Fibroblast of lung (primary cell): ENCODE measurements at places on chromosomes 16 and 17. TPM values are rescaled to one million over a fixed set of nuclear protein-coding genes. Genes with fewer than 3 reads are reported as not detected.

SLC9A5 gene
- total RNA-seq, result 1.0 and 2.3 TPM in 2 replicates

DNA sequence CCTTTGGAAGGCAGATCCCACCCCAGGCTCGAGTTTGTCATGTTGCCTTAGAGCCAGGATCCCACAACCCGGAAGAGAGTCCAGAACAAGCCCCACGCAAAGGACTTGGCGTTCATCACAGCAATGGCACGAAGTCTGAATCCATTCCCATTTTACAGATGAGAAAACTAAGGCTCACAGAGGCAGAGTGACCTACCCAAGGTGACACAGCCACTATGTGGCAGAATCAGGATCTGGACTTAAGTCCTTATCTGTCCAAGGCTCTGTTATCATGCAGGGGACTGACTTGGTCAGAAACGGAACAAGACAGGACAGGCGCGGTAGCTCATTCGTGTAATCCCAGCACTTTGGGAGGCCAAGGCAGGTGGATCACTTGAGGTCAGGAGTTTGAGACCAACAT, 86.5 kb downstream of the GSG1L start:
- H3K27ac ChIP-seq, result no peak overlapping the region
- DNase-seq, result no peak
- H3K27me3 ChIP-seq, result no peaks in the 10 kb centered on the region

DNA sequence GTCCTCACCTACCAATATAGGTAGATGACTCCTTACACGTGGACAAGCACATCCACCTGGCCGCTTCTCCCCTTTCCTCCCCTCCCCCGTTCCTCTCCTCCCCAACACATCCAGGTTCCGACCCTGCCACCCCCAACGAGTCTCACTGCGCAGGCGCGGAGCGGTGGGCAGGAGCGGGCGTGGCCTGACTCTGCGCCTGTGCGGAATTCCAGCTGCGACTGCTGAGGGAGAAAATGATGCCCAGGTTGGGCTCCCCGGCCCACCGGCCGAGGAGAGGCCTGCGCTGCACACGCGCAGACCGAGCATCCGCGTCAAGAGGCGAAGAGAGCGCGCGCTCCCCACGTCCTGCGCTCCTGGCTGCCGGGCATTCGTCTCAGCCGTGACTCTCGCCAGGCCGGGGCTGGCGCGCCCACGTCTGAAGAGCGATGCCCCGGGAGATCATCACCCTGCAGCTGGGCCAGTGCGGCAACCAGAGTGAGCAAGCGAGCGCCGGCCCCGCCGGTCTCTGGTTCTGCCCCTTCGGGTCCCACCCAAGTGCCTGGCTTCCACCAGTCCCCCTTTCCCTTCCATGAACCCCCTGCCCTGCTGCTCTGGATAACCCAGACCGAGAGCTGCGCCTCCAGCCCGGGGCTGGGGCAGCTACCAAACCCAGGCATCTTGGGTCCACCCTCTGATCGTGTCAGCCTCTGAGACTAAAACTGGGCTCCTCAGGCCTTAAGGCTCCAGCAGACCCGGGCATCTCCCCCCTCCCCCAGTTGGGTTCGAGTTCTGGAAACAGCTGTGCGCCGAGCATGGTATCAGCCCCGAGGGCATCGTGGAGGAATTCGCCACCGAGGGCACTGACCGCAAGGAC, at the start of gene TUBG2:
TUBG2 (plus strand) TSS at position 206 of the 853 bp plus-strand sequence; CDS start at position 426, 220 bp downstream.
- H3K4me3 ChIP-seq, result peak within 1 kb of the TSS; percentile 63
- no peaks in the 10 kb centered on the region for H3K27me3 ChIP-seq
- H3K4me1 ChIP-seq, result peaks cover 9% of the 10 kb centered on the region
- peak; percentile 86 for DNase-seq
- peaks cover 4% of the 10 kb centered on the region for H3K36me3 ChIP-seq

GRCh38 chr17:1467898-1468492, 12.0 kb upstream of the CRK start:
- H3K36me3 ChIP-seq, result peaks cover 43% of the 10 kb centered on the region
- no peaks in the 10 kb centered on the region for H3K4me1 ChIP-seq
- H3K27me3 ChIP-seq, result no peaks in the 10 kb centered on the region
- no peak overlapping the region for H3K27ac ChIP-seq
- peak; percentile 87 for DNase-seq

- H3K27ac ChIP-seq, result no peak overlapping the region
- no peaks in the 10 kb centered on the region for H3K27me3 ChIP-seq
- no peak for DNase-seq
- H3K36me3 ChIP-seq, result peaks cover 13% of the 10 kb centered on the region
- peaks cover 4% of the 10 kb centered on the region for H3K4me1 ChIP-seq
- no peak overlapping the region for H3K4me3 ChIP-seq
These were observed 33.4 kb downstream of the ZZEF1 start for GRCh38 chr17:4109449-4109848.

DNA sequence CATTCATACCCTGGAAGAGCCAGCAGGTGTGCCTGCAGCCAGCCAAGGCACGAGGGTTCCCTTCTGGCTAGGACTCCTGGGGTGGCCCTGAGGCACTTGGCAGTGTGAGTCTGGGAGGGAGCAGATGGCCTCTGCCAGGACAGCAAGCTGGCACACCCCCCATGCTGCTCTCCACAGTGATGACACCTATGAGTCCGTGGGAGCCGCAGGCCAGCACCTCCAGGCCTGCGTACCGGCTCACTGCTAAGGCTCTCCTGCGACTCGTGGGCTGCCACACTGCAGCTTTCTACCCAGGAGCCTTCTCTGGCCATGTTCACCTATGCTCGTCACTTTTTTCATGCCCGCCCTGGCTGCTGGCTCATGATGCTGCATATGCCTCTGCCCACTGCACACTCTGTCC, 68.1 kb downstream of the NDEL1 start:
- no peak for DNase-seq
- H3K27ac ChIP-seq, result no peak overlapping the region
- no peak overlapping the region for H3K4me3 ChIP-seq
- H3K4me1 ChIP-seq, result no peaks in the 10 kb centered on the region
- H3K27me3 ChIP-seq, result no peaks in the 10 kb centered on the region

- H3K4me1 ChIP-seq, result peaks cover 2% of the 10 kb centered on the region
- peak; percentile 56 for DNase-seq
- no peak overlapping the region for H3K27ac ChIP-seq
- H3K4me3 ChIP-seq, result no peak overlapping the region
- peaks cover 5% of the 10 kb centered on the region for H3K36me3 ChIP-seq
These were observed 74.5 kb downstream of the MYH10 start for GRCh38 chr17:8556074-8556473.

PLLP gene
- total RNA-seq, result not detected in 2 replicates

TNRC6C gene
- 3.1 and 4.6 TPM in 2 replicates for total RNA-seq

C1QTNF8 gene
- not detected in 2 replicates for total RNA-seq

- no peak for DNase-seq
- peaks cover 16% of the 10 kb centered on the region for H3K27me3 ChIP-seq
- no peaks in the 10 kb centered on the region for H3K36me3 ChIP-seq
- H3K4me1 ChIP-seq, result no peaks in the 10 kb centered on the region
- H3K27ac ChIP-seq, result no peak overlapping the region
These were observed 1.5 kb upstream of the PVALEF start for GRCh38 chr17:81163703-81164370.

DNA sequence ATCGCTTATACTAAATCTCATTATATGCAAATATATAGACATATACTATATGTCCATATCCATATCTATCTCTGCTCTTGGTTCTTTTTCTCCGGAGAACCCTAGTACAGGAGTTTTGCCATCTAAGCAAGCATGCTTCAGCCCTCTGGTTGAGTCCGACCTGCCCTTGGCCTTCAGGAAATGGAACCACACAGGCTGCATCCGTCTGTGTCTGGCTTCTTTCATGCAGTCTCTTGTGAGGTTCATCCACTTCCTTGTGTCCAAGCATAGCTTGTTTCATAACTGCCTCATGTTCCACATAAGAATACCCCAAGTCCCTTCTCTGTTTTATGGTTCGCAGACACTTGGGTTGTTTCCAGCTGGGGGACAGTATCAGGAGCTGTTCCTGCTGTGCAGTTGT, 16.8 kb downstream of the SNX20 start:
- no peaks in the 10 kb centered on the region for H3K27me3 ChIP-seq
- DNase-seq, result no peak

GRCh38 chr17:7114875-7115614, 423 bp upstream of the ASGR2 start:
- DNase-seq, result no peak
- no peaks in the 10 kb centered on the region for H3K36me3 ChIP-seq
- H3K4me3 ChIP-seq, result no peak overlapping the region
- H3K27ac ChIP-seq, result no peak overlapping the region

DNA sequence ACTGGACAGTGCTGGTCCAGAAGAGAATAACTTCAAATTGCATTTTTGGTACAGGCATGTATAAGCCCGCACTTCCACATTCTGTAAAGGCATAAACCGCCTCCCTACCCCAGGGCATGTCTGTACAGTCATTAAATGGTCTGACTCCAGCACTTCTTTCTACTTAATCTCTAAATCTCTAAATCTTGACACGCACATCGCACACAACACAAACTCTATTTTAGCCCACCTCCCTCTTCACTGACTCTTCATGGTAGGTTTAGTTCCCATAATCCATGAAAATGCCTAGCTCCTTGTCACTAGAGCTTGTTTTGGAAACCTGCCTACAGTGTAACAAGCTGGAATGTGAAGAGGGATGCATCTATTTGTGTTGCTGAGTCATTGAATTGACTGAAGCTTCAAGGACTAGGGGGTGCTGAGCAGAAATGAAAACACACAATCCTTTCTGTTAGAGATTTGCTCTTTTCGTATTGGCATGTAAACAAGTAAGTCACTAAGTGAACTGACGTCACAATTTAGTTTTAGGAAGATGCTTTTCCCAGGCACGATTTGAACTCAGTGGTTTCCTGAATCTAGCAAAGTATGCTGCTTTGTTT, 1.6 kb upstream of the DUSP14 start:
- H3K4me3 ChIP-seq, result peak overlapping the region; percentile 88
- peak; percentile 98 for DNase-seq
- no peaks in the 10 kb centered on the region for H3K27me3 ChIP-seq
- no peaks in the 10 kb centered on the region for H3K36me3 ChIP-seq

DNA sequence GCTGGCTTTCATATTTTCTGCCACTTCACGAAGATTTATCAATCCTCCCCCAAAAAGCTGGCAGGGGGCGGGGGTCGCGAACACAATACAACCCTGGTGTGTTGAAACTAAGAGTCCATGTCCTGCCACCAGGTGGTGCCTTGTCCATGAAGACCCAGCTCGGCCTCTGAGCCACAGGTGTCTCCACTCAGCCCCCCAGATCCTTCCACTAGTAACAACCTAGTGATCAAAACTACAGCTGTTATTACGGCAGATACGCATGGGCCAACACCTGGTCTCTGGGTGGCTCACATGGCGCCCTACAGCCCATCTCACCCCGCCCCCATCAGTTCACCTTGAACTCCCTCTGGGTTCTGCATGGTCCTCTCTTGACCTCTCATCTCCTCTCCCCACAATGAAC, 27.7 kb downstream of the USP7 start:
- no peak overlapping the region for H3K27ac ChIP-seq
- H3K36me3 ChIP-seq, result no peaks in the 10 kb centered on the region
- H3K4me1 ChIP-seq, result no peaks in the 10 kb centered on the region
- H3K4me3 ChIP-seq, result no peak overlapping the region

DNA sequence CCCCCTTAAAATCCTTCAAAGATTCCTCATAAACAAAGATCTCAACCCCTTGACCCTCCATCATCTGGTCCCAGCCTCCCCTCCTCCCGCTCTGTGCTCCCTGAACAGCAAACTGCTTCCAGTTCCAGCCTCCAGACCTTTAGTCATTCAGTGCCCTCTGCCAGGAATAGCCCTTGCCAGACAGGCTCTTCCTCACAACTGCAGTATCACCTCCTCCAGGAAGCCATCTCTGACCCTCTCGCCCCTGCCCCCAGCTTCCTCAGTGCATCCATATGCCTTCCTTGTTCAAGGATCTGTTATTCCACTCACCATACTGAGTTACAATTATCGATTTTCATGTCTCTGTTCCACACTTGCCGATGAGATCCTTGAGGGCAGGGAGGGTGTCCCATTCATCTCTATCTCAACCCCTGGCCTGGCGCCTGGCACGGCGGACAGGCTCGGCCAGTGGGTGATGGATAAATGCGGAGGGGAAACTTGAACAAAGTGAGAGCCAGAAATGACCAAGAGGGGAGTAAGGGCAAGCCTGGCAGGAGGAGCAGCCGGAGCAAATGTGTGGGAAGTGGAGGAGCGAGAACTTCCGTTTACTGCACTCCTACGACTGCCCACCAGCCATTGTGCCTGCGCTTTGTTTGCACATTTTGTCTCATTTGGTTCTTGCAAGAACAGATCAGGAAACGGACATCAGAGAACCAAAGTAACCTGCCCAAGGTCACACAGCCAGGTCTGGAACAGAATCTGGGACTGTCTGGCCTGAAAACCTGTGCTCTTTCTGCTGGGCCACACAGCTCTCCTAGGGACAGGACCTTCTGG, 2.0 kb upstream of the NXPH3 start:
- H3K27me3 ChIP-seq, result peaks cover 27% of the 10 kb centered on the region
- H3K36me3 ChIP-seq, result no peaks in the 10 kb centered on the region
- DNase-seq, result no peak
- H3K4me1 ChIP-seq, result no peaks in the 10 kb centered on the region
- H3K4me3 ChIP-seq, result no peak overlapping the region
- H3K27ac ChIP-seq, result no peak overlapping the region

DNA sequence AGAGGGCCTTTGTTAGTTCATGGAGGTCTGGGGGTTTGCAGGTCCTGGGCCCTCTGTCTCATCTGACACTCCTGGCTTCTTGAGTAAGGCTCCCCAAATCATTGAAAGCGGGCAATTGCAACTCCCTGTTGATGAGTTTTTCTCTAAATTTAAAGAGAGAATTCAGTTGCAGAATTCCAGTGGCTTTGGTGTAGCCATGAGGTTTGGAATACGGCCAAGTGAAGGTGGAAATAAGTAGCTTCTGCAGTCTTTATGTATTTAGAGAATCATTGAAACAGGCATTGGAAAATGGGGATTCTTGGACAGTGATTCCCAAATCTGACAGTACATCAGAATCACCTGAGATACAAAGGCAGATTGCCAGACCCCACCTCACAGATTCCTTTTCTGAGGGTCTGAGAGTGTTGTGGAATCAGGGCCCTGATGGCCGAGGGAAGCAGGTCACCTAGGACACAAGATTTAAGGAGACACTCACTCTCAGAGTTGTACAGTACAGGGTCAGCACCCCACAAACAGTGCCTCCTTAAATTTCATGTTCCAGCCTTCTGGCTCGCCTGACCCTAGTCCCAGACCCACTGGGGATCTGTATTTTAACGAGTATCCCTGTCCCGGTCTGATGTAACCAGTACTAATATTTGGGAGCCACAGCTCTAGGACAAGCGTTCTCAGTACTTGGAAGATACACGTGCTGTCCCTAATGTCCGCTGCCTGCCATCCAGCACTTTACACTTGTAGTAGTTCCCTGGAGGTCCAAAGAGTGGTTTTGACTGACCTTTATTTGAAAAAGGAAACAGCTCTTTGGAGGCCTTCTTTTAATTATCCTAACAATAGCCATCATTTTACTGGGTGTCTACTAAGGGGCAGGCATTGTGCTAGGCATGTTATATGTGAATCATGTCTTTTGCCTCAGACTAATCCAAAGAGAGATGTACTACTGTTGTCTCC, 37.8 kb downstream of the YPEL2 start:
- no peak overlapping the region for H3K27ac ChIP-seq
- H3K27me3 ChIP-seq, result no peaks in the 10 kb centered on the region
- H3K4me1 ChIP-seq, result peaks cover 35% of the 10 kb centered on the region
- H3K4me3 ChIP-seq, result no peak overlapping the region
